ENCODE measurements at places on chromosomes 7 and 10.

GRCh38 chr10:120794390-120794789, 56.8 kb upstream of the WDR11 start:
- no peak for DNase-seq

- DNase-seq, result no peak
Observed at GRCh38 chr7:87000344-87000743, 59.1 kb downstream of the ELAPOR2 start.

DNA sequence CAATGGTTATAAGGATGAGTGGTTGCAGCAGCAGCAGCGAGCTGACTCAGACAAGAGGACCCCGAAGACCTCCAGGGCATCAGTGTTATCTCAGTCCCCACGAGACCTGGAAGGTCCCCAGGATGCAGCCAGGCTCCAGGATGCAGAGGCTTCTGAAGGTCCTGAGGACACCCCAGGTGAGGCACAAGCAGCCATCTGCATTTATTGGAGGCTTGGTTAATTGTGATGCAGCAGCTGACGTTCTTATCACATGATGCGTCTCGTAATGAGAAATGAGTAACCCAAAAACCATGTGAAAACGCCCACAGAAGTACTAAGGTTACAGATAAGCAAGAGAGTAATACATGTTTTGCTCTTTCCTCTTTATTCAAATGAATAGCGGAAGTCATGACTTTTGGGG, 17.4 kb downstream of the C7orf57 start:
- no peak for DNase-seq

DNA sequence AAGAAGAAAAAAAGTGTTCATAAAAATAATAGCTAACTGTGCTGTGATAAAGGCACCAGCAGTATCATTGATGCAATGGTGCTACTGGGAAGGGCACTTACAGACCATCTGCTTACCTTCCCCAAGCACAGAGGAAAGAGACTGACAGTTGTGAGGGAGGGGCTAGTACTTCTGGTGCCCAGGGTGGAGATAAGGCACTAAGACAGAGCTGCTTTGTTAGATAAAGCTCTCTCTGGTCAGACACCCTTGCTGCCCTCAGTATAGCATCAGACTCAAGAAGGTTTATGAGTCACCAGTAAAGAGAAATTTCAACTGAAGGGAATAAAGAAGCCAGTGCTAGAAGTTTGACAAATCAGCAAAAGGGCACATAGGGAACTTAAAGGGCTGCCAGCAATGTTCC, 325.6 kb downstream of the HPSE2 start:
- no peak for DNase-seq

GRCh38 chr7:78073609-78074382, 275.2 kb downstream of the PHTF2 start:
- no peak for DNase-seq
